Left kidney (tissue), 8 donors: ENCODE measurements at places on chromosomes 7 and 10. TPM values are rescaled to one million over a fixed set of nuclear protein-coding genes. Genes with fewer than 3 reads are reported as not detected.

DNA sequence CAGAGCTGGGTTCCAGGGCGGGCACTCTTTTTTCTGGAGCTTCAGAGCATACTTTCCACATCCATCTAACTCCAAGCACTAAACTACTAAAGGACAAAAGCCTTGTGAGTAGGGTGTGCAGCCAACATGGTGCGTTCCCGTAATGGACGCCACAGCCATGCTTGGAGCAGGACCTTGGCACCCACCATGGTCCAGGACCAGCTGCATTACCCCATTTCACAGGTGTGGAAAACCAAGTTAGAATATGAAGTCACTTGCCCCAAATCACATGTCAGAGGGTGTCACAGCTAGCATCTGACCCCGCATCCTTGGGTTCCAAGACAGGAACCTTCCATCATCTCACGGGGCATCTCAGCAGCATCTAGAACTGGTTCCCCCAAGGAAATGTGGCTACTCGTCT, 112.4 kb downstream of the SMURF1 start:
- DNase-seq, result no peak

- no peak for DNase-seq
Measured at GRCh38 chr10:71280825-71281224, 38.2 kb upstream of the SLC29A3 start.

Gene FAM241B
- 10.9 TPM for polyA plus RNA-seq

- no peak for DNase-seq
Measured at GRCh38 chr10:26835025-26835424, 25.7 kb downstream of the ABI1 start.

GRCh38 chr10:52486840-52487611, 172.9 kb downstream of the DKK1 start:
- DNase-seq, result no peak

Gene ZNF117
- polyA plus RNA-seq, result 90.1 TPM

DNA sequence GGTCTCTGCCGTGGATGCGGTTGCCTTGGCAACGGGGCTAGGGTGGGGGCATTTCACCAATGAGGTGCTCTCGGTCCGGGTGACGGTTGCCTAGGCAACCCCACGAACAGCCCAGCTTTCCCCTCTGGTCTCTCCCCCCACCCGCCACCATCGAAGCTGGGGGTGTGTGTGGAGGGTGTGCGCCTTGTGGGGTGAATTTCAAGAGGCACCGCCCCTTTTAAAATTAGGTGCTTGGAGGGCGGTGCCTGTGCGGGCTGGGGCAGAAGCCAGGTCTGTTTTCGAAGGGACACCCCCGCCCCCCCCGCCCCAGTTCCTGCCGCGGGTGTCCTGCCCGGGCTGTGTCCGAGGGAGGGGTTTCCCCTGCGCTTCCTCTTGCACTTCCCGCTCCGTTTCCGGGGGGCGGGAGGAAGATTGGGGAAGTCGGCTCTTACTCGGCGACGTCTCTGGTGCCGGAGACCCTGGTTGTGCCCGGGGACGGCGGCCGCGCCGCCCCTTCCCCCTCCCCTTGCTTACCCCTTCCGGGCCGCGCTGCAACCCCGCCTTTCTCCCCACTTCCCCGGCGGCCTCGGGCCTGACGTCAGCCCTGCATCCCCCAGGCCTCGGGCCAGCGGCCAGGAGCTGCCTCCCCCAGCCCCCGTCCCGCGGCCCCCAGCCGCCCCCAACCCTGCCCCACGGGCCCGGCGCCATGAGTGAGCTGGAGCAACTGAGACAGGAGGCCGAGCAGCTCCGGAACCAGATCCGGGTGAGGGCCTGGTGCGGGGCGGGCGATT, 2.2 kb downstream of the GNB2 start:
- DNase-seq, result peak; percentile 59

DNA sequence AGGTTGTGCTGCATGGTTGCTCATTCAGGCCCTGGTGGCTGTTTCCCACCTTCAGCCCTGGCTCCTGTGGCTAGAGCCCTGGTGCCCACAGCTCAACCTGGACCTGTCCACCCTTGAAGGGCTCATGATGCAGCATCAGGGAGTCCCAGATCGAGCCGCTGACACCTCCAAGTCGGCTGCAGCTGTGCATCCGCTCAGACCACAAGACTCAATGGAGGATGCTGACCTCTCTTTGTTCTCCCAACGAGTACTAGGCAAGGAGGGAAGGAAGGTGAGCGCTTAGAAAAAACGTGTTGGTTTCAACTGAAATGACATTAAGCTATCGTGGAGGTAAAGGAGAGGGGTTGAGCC, 9.5 kb upstream of the C10orf95 start:
- DNase-seq, result no peak
